ENCODE measurements at places on chromosomes 7 and 10.

- no peak for DNase-seq
These were observed 42.2 kb upstream of the NEUROD6 start for GRCh38 chr7:31382722-31383121.

DNA sequence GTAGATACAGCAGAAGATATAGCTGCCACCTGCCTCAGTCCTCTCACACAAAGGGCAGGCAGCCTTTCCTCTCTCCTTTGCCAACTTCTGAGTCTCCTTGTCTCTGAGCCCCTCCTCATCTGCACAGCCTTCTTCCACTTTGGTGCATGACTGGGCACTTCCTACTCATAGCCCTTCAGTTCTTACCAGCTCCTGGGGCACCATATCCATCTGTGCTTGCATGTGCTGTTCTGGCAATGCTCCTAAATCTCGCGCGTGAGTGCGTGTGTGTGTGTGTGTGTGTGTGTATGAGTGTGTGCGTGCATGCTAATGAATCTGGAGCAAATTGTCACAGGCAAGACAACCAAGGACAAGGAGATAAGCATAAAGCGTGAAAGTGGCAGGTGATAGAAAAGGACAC is 1271.6 kb upstream of the SORCS1 start:
- DNase-seq, result no peak

DNA sequence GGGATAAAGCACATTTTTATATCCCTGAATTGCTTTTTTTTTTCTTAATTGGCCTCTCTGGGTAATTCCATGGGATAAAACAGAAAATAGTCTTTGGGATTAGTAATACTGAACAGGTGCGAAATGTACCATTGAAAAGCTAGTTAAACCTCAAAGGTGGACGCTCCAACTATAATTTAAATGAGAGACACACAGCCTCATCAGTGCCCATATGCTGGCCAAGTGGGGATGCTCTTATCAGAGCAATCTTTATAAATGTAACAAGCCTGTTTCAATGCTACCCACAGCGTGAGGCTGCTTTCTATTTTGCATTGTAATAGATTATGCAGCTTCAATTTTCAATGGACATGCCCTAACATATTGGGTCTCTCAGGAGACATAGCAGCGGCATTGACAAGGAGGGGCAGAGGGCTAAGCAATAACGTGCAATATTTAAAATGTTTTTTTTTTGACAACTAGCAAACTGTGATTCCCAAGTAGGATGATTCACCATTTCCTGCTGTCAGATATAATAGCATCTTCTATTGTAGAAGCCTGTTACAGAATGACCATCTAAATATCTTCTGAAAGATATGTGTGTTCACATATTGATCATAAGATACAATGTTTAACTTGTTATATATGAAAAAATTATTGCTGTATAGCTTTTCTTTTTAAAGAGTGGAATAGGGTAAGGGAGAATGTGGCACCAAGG is 91.3 kb upstream of the BET1 start:
- no peak for DNase-seq

- no peak for DNase-seq
These were observed 159.5 kb upstream of the RHEB start for GRCh38 chr7:151679071-151679708.

All from fibroblast of pulmonary artery (primary cell).